ENCODE measurements at places on chromosomes 1 and 21. TPM values are rescaled to one million over a fixed set of nuclear protein-coding genes. Genes with fewer than 3 reads are reported as not detected.

- DNase-seq, result no peak
Observed at GRCh38 chr1:106753066-106753465, 303.4 kb upstream of the PRMT6 start.

GRCh38 chr1:25476186-25477097 is 45.7 kb downstream of the MACO1 start:
- DNase-seq, result no peak

- DNase-seq, result no peak
Observed at GRCh38 chr21:29711236-29711635, 228.6 kb downstream of the GRIK1 start.

- DNase-seq, result peak; percentile 37
Observed at GRCh38 chr1:107057197-107058133, 991 bp downstream of the PRMT6 start.

- no peak for DNase-seq
Observed at GRCh38 chr1:91559838-91560565, 59.4 kb downstream of the CDC7 start.

DNA sequence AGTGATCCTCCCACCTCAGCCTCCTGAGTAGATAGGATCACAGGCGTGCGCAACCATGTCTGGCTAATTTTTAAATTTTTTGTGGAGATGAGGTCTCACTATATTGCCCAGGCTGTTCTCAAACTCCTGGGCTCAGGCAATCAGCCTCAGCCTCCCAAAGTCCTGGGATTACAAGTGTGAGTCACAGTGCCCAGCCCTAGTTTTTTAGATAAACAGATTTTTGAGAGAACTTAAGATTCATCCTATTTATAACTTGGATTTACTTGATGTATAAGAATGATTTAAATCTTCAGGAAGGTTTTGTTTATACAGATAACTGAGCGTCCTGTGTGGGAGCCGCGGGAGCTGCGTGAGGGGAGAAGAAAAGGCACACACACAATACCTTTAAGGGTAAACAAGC is 26.2 kb downstream of the HEYL start:
- DNase-seq, result no peak

- no peak for DNase-seq
Observed at GRCh38 chr1:15708486-15709137, 24.5 kb downstream of the PLEKHM2 start.

GRCh38 chr1:32470431-32470830 is 5.6 kb downstream of the ZBTB8B start:
- DNase-seq, result no peak

GRCh38 chr1:2933431-2934155 is 87.7 kb upstream of the ACTRT2 start:
- no peak for DNase-seq

DNA sequence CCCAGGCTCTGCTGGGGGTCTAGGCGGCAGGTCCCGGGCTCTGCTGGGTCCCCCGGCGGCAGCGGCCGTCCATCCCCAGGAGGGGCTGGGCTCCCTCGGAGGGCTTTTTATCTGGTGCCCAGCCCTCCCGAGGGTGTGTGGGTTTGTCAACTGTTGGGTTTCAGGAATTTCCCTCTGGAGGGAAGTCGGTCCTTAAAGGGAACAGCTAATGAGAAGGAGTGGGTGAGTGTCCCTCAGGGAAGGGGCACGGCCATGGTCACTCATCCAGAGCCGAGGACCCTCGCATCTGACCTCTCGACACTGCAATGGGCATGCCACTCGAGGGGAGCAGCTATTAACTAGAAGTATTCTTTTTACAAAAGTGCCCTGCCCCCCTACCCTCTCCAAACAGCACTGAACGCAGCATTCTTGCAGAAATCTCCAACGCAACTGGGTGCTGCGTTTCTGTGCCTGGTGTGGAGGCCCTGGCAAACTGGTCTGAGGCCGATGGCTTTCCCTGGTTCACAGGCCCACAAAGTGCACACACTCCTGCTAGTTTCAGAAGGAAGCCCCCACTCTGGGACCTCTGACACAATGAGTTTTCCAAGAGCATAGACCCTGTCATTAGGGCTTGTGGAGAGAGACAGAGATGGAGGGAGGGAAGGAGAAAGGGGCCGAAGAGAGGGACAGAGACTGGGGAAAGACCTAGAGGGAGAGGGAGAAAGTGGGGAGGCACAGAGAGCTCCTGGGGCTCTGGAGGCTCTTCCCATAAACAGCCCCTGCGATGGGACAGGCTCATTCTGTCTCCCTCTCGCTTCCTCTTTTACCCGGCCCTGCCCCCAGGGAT is 1.0 kb upstream of the TSPEAR start:
- DNase-seq, result no peak

The C1QTNF12 gene
- 4.9 TPM for total RNA-seq

The DDX20 gene
- total RNA-seq, result 8.4 TPM

The HDGF gene
- total RNA-seq, result 170 TPM

The PCP4L1 gene
- 17.7 TPM for total RNA-seq

The FOXO6 gene
- total RNA-seq, result 10.0 TPM

The PCP4 gene
- total RNA-seq, result 3.7 TPM

The NBPF10 gene
- 3.9 TPM for total RNA-seq

The DHRS3 gene
- total RNA-seq, result 168 TPM

The ADAMTS4 gene
- 7.3 TPM for total RNA-seq

The ZNF683 gene
- total RNA-seq, result 2.9 TPM

The SAMSN1 gene
- total RNA-seq, result 8.8 TPM

The CLEC20A gene
- total RNA-seq, result 0.20 TPM

The LCE2B gene
- not detected for total RNA-seq

The NBPF6 gene
- total RNA-seq, result not detected

The SAMD13 gene
- total RNA-seq, result 4.1 TPM
